ENCODE measurements at places on chromosomes 2 and 18. TPM values are rescaled to one million over a fixed set of nuclear protein-coding genes. Genes with fewer than 3 reads are reported as not detected.

C2orf80 gene
- total RNA-seq = not detected

ACTR1B gene
- total RNA-seq = 98.7 TPM

PREB gene
- total RNA-seq = 51.7 TPM

ZNF2 gene
- 5.8 TPM for total RNA-seq

EDAR gene
- total RNA-seq = 0.14 TPM

ABHD1 gene
- total RNA-seq = 1.4 TPM

POTEC gene
- total RNA-seq = not detected

MZT2A gene
- total RNA-seq = 253 TPM

ALMS1 gene
- total RNA-seq = 20.1 TPM

DNA sequence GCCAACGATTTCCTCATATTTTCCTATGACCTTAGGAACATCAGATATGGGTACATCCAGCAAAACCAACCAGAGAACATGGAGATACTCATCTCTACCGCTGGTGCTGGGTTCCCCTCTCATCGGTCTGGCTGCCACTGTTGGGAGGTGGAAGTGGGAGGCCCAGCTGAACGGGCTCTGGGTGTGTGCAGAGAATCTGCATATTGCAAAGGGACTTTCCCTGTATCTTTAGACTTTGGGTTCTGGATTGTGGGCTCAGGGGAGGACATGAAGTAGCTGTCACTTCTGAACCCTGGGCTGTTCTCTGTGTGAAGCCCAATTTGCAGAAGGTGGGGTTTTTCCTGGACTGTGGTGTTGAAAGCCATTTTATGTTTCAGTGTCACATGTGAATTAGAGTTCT is 30.0 kb downstream of the RAPGEF4 start:
- DNase-seq = no peak

DNA sequence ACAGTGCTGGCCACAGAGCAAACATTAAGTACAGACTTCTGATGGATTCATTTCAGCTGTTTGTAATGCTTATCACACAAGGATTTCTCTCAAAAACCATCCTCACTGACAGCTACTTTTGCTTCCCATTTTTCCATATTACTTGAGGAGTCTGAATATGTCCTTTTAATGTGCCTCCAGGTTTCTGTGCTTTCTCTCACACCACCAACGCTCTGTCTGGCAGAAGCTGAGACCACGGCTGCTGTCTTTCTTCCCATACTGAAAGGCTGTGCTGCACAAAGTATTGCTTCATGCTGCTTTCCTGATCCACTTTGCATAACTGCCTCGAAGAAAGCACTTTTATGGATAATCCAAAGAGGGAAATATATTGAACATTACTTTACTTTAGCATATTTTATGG is 312.1 kb upstream of the ZEB2 start:
- DNase-seq = no peak

DNA sequence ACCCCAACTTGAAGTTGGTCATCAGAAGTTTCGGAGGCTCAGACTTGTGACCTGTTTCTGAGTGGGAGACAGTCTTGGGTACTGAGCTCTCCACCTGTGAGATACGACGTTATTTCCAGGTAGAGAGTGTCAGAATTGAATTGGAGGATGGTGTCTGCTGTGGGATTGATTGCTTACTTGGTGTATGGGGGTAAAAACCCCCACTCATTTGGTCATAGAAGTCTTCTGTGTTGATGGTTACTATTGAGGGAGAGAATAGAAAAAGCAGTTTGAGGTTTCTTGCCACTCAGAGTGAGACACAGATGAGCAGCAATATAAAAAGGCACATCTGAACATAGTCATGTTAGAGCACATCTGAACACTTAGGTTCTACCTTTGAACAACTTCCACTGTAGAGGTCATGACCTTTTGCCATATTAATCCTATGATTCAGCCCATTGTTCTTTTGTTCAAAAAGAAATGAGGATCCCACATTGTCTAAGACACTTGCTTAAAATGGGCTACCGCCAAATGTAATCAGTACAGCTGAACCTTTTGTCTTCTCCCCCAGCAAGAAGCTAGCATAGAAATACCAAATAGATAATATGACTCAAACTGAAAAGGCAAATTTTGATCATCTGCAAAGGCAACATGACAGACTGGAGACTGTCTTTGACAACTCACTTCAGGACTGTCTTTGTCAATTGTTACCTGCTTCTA is 73.3 kb downstream of the NAB1 start:
- DNase-seq = no peak

DNA sequence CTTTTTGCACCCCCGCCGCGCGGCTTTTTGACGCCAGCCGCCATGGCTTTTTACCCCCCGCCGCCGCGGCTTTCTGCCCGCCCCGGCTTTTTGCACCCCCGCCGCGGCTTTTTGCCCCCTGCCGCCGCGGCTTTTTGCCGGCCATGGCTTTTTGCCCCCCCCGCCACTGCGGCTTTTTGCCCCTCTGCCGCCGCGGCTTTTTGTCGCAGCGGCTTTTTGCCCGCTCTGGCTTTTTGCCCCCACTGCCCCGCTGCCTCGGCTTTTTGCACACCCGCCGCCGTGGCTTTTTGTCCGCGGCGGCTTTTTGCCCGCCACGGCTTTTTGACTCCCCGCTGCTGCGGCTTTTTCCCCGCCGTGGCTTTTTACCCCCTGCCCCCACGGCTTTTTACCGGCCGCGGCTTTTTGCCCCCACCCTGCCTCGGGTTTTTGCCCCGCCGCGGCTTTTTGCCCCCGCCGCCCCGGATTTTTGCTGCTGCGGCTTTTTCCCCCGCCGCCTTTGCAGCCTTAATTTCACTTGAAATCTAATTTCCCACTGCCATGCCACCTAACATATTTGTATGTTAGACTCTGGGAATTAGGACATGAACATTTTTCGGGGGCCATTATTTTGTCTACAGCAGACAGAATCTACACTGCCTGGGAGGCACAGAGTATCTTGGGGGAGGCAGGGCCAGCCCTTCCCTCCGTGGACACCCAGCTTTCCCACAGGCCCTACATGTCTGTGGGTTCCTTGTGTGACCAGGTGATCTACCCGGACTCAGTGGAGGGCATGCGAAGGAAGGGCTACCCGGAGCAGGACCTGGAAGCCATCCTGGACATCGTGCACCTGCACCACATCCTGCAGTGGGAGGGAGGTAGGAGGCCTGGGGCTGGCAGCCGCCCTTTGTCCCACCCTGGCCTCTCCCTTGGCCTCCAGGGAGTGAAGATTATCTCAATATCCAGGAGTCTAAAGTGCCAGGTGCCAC is 3031.0 kb upstream of the TEKT4 start:
- no peak for DNase-seq

- no peak for DNase-seq
Measured at GRCh38 chr2:158620656-158621055, 163.9 kb downstream of the PKP4 start.

DNA sequence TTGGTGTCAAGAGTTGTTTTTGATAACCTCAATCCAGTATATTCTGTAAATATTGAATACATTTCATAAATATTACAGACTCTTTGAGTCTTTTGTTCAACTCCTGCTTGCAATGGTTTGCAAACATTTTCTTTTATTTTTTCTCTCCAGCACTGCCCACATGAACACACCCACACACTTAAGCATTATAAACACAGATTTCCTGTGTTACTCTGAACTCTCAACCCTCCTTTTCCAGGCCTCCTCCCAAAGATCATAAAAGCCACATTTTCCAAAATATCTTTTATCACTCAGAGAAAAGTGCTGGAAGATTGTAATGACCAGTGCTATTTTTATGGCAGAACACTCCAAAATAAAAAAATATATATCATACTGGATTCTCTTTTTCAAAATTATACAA is 20.5 kb downstream of the ARHGAP25 start:
- no peak for DNase-seq

DNA sequence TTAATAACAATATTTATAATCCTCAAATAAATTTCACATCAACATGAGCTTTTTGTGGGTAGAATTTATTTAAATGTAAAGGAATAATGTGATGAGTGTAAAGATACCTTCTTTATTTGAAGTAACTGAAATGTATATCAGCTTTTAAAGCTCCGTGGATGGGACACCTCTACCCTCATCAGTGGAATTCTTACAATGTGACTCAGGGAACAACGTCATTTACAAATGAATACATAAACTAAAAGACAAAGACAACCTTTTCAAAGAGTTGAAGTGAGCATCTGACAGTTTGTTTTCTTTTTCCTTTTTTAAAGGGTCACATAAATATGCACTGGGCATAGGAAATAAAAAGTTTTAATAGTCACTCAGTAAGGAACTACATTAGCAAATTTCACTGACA is 1127.0 kb upstream of the CRIM1 start:
- DNase-seq = no peak

DNA sequence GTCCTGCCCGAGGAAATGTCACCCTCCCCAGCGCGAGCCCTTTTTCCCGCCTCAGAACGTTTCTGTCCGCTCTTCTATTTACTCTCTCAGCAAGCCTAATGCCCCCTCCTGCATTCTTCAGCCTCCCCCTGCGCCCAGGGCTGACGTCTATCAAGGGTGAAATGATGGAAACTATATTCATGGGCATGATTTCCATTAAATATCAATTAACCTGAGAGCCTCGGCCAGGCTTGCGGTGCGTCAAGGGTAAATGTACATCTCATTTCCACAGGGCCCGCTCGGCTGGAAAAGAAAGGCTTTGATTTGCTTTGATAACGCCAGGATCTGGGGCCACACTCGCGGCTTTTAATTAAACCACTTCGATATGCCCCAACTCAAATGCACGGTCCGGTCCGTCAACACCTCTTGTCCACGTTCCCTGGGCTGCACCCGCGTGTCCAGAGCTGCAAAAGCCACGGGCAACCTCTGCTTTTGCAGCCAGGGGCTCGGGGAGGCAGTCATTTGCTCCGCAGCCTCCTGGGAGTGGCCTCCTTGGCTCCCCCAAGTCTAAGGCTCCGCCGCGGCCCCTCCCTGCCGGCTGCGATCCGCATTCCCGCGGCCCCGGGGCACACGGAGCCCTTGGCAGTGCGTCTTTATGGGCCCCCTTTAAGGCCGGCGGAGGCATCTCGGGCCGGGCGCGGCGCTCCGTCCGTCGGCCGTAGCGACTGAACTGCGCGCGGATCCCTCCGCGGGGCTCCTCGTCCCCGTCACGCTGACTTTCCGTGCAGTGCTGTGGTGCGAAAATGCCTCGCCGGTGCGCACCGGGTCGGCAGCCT is at the start of gene HOXD8:
Gene HOXD8 (plus strand): TSS at position 724 of the 815 bp plus-strand sequence. CDS start 662 bp downstream, outside the sequence.
- peak; percentile 49 for DNase-seq

DNA sequence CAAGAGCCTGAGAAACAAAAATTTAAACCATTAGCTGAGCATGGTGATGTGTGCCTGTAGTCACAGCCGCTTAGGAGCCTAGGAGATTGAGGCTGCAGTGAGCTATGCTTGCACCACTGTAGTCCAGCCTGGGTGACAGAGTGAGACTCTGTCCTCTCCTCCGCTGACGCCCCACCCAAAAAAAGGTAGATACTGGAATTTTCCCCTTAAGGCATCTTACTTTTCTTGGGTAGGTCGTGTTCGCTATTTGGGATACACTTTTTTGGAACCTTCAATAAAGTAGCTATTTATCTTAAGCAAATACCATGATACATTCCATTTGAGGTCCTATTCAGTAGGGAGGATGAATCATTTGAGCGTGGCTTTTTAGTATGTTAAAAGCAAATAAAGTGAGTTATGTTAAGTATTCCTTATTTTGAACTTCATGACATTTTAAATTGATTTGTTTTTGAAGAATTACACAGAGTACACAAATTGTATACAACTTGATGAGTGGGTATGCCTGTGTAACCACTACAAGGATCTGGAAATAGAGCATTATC is 38.7 kb downstream of the RALBP1 start:
- DNase-seq = no peak

DNA sequence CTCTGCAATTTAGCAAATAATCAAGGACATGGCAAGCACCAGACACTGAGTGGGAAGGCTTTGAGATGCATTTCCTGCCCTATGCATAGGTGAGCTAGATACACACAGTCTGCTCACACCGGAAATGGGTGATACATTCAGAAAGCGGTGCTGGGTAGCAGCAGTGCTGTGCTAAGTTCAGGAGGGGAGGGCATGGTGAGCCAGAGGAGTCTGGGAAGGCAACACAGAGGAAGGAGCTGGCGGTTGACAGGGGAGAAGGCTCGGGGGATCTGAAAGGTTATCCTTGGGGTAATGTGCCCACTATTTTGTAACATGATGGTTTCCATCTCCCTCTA is 57.4 kb upstream of the EPAS1 start:
- DNase-seq = peak; percentile 43

- no peak for DNase-seq
Measured at GRCh38 chr18:62098960-62099359, 87.9 kb downstream of the PIGN start.

DNA sequence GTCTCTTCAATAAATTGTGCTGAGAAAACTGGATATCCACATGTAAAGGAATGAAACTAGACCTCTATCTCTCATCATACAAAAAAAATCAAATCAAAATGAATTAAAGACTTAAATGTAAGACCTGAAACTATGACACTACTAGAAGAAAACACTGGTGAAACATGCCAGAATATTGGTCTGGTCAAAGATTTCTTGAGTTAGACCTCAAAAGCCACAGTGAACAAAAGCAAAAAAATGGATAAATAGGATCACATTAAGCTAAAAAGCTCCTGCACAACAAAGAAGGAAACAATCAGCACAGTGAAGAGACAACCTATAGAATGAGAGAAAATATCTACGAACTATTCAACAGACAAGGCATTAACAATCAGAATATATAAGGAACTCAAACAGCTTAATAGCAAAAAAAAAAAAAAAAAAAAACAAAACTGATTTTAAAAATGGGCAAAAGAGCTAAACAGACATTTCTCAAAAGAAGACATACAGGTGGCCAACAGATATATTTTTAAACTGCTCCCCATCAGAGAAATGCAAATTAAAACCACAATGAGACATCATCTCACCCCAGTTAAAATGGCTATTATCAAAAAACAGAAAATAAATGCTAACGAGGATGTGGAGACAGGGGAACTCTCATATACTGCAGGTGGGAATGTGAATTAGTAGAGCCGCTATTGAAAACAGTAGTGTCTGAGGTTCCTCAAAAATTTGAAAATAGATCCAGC is 66.3 kb downstream of the NCKAP1 start:
- no peak for DNase-seq

- no peak for DNase-seq
Measured at GRCh38 chr2:172108587-172108930, 5.9 kb upstream of the DLX2 start.

All from activated naive CD8-positive, alpha-beta T cell treated with anti-CD3 and anti-CD28 coated beads, Interleukin-2, amount 10 ng/mL, durations not matched to agents 7 days and 5 days (primary cell).